ENCODE measurements at places on chromosomes 5 and 9.

DNA sequence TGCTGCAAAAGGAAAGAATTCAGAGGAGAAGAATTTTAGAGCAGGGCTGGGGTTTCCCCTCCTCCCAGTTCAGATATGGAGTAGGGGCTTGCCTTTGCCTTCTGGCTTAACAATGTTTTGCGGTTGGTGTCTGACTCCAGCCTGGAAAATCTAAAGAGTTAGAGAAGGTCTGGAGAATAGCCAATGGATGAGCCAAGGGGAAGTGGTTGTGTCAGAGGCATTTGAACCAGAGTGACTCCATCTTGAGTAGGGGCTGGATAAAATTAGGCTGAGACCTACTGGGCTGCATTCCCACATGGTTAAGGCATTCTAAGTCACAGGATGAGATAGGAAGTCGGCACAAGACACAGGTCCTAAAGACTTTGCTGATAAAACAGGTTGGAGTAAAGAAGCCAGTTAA, 133.7 kb downstream of the DIRAS2 start:
- DNase-seq, result no peak

GRCh38 chr9:20043461-20043860, 254.6 kb upstream of the SLC24A2 start:
- no peak for DNase-seq

- no peak for DNase-seq
These were observed 80.8 kb upstream of the PPP2R2B start for GRCh38 chr5:146959360-146959759.

- DNase-seq, result no peak
These were observed 1249.0 kb upstream of the CDH18 start for GRCh38 chr5:21236971-21237427.

DNA sequence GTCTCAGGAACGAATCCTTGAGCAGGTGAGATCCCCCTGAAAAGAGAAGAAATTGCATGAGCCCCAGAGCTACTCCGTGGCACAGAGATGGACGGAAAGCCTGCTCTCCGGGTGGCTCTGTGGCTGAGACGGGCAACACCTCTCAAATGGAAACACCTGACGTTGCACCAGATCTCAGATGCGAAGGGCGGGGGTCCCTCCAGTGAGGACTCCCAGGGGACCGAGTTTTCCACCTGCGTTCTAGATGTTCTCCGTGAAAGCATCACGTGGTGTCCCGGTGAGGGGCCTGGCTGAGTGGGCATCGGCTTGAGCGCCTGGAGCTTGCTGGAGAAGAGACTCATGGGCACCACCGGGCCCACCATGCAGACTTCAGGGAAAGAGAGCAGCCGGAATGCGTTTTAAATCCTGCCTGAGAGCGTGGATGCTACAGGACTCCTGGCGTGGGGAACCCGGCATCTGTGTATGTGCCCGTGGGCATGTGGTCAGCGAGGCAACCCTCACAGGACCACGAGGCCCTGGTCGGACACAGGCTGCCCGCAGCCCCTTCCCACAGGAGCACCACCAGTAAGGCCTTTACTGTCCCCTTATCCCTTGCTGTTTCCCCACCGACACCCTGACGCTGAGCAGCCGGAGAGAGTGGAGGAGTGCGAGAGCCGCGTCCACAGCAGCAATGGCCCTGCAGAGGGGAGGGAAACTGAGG, 378.4 kb upstream of the IRX4 start:
- no peak for DNase-seq

GRCh38 chr5:132449060-132449459, 41.5 kb downstream of the IRF1 start:
- DNase-seq, result no peak

DNA sequence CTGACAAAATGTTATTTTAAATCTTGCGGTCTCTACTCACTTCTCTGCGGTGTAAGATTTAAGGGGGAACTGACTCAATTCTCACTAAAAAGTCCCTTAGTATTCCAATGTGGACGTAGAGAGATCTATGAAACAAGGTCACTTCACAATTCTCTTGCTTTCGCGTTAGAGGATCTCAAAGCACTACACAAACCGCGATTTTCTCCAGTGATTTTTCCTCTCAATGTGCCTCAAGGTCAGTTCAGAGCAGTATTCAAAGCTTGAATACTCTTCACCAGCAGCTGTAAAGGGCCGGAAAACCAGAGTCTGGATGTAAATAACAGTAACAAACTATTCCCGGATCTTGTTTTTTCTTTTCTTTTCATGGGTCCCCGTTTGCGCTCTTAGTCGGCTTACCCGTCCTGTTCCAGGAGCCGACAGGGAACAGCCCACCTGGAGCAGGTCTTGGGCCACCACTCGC, 128.2 kb downstream of the TMEM161B start:
- no peak for DNase-seq

DNA sequence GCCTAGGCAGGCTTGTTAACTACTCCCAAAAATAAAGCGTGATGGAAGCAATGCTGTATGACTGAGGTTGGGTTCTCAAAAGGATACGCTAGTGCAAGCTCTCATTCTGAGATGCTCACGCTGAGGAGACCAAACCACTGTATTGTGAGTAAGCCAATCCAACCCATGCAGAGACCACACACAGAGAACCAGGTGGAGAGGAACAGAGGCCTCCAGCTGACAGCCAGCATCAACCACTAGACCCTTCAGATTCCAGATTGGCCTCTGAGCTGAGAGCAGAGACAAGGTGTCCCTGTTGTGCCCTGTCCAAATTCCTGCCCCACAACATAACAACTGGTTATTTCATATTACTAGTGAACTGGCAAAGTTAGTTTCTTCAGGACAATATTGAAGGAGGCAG, 4.5 kb downstream of the TSTD2 start:
- no peak for DNase-seq

DNA sequence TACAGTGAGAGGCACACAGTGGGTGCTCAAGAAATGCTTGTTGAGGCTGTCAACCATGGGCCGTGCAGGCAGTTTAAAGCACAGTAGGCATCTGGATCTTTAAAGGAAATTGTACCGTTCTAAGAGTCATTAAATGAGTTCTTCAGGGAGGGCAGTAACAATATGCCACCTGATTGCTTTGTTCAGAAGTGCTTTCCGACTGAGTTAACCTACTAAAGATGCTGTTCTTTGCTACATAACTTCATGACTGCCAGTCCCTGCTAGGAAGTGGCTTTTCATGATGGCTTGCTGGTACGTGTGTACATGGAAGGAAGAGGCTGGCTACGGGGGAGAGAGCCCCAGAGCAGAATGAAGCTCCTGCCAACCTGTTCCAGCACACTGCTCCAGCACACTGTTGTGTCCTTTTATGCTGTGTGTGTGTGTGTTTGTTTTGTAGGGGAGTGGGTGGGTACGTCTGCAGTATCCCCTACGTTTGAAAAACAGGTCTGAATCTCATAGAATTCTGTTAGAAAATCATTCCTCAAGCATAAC, 41.9 kb upstream of the PPP2R2B start:
- DNase-seq, result no peak

DNA sequence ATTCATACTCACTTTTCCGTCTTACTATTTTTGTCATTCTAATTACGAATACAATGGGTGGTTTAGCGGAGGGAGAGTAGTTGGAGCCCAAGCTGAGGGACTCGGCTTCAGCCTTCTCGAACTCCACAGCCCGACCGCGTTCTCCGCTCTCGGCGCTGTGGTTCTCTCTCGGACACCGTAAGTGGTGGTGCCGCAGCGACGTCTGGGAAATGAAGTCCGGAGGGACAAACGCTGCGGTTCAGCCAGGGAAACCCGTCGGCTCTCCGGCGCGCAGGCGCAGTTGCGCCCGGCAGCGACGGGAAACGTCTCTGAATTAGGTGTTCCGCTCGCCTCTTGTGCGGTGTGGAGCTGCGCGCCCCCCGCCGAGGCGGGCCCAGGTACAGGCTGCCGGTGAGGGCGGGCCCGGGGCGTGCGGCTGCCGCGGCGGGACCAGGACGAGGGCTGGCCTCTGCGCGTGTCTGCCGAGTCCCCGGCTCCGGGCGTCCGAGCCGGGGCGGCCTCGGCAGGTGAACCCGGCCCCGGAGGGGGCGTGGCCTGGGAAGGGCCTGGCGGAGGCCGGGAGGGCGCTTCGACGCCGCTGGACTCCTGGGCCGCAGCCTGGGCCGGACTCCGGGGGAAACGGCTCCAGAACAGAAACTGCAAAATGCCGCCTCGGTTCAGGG, at the start of gene ZNF879:
ZNF879 (plus strand) TSS at position 277 of the 662 bp plus-strand sequence. CDS start 1,201 bp downstream, outside the sequence.
- DNase-seq, result peak; percentile 75

DNA sequence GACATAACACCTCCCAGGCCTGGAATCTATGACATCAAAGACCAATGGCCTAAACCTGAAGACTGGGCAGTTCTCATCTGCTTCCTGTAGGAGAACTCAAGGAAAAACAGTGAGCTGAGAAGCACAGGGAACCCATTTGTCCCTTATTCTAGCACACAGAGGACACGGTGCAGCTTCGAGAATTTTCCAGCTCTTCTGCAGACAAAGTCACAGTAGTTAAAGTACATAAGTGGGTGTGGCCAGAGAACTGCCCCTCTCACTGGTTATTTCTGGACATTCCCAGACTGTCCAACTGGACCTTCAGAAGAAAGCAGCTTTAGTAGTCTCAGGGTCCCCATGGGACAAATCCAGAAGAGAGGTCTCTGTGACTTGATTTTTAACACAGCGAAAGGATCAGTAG, 114.6 kb downstream of the KLHL3 start:
- DNase-seq, result no peak

DNA sequence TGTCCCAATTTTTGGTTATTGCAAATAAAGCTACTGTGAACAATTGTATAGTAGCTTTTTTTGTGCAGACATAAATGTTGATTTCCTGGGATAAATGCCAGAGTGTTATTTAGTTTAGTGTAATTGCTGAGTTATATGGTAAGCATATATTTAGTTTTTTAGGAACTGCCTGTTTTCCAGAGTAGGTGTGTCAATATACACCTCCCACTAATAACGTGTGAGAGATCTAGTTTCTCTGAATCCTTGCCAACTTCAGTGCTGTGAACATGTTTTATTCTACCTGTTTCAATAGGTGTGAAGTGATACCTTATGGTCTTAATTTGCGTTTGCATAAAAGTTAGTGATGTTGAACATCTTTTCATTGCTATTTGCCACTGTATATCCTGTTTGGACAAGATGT, 9.1 kb upstream of the OR2S2 start:
- peak; percentile 73 for DNase-seq

DNA sequence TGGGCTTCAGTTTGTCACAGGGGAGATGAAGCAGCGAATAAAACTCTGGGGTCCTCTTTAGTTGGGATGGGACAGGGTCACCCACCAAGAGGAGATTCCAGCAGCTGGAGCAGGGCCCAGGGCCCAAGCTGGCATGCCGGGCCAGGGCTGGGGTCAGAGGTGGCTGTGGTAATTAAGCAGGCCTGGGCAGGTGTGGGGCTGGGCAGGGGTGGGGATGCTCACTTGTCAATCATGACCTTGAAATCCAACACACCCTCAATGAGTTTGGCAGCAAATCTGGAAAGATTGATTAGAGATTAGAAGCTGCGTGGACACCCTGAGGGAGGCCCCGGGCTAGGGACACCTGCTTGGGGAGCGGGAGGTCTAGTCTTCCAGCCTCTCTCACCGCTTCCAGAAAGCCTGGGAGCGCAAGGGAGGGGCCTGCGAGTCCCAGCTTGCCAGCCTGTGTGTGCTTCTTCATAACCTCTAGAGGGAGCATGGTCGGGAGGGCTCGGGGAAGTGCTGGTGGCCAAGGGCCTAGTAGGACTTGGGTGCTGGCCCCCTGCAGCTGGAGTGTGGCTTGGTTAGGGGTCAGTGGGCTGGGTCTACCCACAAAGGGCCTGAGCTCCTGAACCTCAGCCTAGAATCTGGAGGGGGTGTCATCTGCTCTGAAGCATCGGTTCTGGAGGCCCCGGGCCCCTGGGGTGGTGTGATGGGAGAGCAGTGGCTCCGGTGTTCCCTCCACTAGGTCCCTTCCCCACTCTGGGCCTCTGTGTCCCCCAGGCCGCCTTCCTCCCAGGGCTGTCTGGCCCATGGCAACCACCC, 7.6 kb downstream of the CRAT start:
- no peak for DNase-seq

DNA sequence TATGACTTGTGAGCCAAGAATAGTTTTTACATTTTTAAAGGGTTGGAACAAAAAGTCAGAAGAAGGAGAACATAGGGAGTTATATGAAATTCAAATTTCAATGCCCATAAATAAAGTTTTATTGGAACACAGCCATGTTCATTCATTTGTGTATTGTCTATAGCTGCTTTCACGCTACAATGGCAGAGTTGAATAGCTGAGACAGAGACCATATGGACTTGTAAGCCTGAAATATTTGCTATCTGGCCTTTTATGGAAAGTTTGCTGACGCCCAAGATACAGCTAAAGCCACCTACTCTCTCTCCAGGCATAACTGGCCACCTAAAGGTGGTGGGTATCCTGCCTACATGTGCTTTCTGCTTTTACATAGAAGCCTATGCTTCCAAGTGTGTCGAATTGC, 10.9 kb downstream of the DAB2IP start:
- DNase-seq, result no peak

GRCh38 chr5:111747337-111747736, 9.7 kb downstream of the NREP start:
- DNase-seq, result no peak

- no peak for DNase-seq
These were observed 69.4 kb upstream of the ADAMTSL1 start for GRCh38 chr9:18404434-18405029.

DNA sequence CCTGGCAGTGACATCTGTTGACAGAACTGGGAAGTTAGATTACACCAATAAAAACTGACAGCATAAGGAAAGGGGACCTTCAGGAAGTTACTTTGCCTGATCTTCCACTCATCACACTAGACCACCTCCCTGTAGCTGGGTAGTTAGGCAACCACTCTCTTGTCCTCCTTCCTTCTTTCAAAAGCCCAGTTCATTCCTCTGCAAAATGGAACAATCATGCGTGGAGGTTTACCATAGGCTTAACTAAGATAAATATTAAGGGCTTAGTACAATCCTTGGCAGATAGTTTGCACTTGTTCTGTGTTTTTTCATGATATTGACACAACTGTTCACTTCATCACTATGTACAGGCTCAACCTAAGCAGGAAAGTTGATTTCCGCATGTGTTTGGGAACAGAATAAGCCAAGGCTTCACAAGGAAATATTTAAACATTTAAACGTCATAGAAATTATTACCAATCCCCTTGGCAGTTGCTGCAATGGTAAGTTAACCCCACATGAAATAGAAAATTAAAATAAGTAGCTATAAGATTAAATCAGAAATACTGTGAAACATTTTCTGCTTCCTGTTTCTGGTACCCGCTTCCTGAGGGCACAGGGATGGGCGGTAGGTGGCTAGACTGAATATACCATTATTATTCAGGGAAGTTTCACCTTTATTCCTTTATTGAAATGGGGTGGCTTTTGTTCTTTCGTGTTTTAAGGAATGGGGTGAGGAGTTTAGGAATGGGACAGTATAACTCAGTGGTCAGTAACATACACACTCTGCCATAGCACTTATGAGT, 9.9 kb upstream of the PTGER4 start:
- no peak for DNase-seq

GRCh38 chr9:30280229-30280900, 2104.1 kb upstream of the ACO1 start:
- no peak for DNase-seq

All from NCI-H2081 (cell line).